ENCODE measurements at places on chromosomes 7 and 10. TPM values are rescaled to one million over a fixed set of nuclear protein-coding genes. Genes with fewer than 3 reads are reported as not detected.
A peak's percentile ranks its signal among the peaks of the same experiment; 100 is the strongest.

Gene MAGI2
- 0.09 TPM for total RNA-seq

Gene WNT8B
- total RNA-seq: 0.41 TPM

Gene CYP26A1
- total RNA-seq: not detected

DNA sequence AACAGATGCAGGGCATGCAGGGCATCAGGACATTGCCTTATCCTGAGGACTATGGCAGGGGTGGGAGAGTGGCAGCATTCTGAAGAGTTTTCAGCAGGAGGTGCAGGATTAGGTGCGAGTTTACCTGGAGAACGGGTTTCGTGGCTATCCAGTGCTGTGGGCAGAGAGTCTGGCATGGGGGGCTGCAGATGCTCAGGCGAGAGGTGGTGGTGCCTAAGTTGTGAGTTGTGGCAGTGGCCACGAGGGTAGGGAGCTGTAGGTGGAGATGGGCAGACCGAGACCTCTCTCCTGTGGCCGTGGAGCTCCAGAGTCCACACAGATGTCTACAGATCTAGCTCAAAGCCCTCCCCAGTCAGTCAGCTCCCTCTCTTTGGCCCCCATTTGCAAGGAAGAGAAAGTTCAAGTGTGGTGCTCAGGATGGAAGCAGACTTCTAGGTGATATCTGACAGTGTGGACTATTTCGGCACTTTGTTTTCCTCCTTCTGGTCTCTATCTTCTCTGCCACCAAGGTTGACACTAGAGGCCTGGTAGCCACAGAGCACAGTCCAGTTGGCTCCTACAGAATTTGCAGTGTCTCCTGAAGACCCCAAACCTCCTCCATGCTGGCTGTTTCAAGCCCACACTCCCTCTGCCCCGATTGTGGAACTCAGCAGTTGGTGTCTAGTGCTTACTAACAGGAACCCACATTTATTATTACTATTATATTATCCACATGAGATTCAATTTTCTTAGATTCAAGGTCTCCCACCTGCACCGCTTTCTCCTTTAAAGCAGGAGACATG, 955.7 kb upstream of the ZNF722 start:
- no peak for DNase-seq

DNA sequence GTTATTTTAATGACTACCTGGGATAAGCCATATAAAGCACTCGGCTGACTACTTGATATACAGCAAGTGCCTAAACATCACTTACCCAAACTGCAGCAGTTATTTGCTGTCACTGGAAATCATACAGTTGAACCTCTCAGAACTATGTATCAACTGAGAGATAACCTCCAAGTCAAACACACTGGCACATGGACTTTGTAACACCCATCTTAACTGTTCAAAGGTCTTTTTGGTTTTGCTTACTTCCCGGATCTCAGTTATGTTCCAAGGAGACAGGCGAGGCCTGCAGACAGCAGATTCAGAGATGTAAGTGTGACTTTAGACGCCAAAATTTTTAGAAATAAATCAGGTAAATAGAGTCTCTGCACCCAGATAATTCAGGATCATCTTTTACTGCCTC, 34.6 kb upstream of the DAGLB start:
- DNase-seq: no peak

GRCh38 chr10:69057261-69057950, 30.5 kb upstream of the SRGN start:
- peak; percentile 79 for DNase-seq

DNA sequence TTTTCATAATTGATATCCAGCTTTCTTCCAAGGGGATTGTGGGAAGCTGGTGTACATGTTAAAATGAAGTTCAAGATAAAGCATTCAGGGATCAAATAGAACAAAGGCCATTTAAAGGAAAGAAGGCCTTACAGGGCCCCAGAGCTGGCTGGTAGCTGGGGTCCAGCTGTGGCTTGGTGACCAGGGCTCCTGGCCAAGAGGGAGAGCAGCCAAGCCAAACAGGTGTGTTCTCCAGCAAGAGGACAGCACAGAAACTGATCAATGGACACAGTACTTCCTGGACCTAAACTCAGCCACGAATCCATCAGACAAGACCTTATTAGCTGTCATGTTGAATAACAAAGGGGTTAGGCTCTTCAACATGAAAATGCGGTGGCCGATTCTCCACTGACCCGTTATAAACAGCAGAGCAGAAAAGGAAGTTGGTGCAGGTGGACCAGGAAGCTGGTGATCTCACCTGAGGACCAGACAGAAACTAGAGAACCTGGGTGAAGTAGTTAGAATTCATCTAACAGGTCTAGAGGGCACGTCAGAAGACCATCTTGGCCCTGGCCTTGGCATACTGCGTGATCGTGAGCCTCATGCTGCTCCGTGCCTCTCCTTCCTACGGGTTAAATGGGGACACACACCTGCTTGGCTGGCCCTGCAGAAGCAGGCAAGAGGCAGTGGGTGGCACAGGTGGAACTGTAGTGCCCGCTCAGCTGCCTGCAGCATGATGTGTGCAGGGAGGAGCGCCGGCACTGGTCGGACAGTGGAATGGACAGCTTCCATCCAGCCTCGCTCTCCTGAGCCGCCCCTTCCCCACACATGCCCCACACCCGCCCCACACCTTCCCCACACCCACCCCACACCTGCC, 53.8 kb downstream of the PARP12 start:
- no peak for DNase-seq

- no peak for DNase-seq
Observed at GRCh38 chr10:115028419-115028818, 64.7 kb upstream of the ATRNL1 start.

GRCh38 chr7:148402159-148402558, 188.4 kb upstream of the C7orf33 start:
- no peak for DNase-seq

DNA sequence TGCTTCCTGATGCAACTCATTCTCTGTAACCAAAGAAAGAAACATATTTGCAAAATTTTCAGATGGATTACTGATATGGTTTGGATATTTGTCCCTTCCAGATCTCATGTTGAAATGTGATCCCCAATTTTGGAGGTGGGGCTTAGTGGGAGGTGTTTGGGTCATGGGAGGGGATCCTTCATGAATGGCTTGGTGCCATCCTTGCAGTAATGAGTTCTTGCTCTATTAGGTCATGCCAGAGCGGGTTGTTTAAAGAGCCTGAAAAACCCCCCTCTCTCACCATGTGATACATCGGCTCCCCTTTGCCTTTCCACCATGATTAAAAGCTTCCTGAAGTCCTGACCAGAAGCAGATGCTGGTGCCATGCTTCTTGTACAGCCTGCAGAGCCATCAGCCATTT, 43.8 kb upstream of the PRKG1 start:
- DNase-seq: no peak

- DNase-seq: no peak
Observed at GRCh38 chr7:112995059-112995824, 91.4 kb downstream of the GPR85 start.

GRCh38 chr10:78959217-78959923, 109.4 kb upstream of the ZMIZ1 start:
- no peak for DNase-seq

DNA sequence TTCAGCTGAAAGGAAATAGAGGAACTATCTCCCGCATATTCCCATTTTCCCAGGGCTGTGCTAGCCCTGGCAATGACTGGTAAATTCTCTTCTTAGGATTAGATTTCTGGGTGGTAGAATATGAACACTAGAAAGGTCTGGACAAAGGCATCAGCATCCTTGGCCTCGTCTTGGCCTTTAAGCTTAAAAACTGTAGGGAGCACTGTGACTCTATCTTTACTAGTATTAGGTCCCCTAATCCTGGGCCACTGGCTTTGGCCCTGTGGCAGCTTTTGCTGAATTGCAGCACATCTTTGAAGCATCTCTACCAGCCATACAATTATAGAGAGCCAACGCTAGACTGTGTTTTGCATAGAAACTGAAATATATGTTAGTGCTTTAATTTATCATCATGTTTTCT, 41.5 kb upstream of the EBLN1 start:
- no peak for DNase-seq

GRCh38 chr7:28813243-28813962, 144.7 kb downstream of the TRIL start:
- no peak for DNase-seq

DNA sequence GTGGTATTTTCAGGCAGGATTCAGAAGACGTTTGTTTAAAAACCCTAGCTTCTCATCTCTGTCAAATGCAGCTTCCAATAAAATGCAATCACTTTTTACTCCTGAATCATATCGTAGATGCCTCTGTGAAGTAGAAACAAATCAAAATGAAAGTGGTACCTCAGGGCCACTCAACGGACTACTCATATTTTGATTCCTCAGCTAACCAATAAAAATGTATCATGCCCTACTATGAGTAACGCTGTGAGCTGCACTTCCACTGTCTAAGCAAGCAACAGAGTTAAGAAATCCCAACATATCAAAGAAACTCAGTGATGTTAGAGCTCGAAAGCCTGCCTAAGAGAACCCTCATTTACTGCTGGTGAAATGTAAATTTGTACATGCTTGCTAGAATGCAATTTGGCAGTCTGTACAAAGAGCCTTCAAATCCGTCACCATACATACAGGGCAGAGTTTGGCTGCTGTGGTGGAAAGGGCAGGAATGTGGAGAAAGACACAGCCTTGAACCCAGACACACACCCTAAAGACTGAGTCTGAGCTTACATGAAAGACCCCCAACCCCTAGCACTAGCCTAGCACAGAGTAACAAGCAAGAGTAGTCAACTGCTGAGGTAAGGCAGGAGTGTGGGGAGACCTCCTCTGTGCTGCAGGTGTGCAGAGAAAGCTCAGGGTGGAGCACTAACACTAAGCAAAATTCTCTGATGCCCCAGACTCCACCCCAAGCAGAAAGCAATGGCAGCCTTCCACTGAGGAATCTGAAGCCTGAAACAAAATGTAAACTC, 151.5 kb downstream of the ANK3 start:
- DNase-seq: peak; percentile 54

GRCh38 chr10:5442990-5443370, 30.6 kb downstream of the NET1 start:
- DNase-seq: no peak

- no peak for DNase-seq
Observed at GRCh38 chr7:151884312-151885201, 7.6 kb upstream of the PRKAG2 start.

DNA sequence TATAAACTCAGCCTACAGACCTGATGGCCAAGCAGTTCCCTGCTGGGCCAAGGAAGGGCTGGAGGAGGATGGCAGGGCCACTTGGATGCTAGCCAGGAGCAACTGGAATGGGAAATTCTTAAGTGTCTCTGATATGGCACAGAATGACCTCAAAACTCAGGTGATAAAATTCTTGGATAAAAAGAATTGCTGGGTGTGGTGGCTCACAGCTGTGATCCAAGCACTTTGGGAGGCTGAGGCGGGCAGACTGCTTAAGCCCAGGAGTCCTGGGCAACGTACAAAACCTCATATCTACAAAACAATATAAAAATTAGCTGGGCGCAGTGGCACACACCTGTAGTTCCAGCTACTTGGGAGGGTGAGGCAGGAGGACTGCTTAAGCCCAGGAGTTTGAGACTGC, 14.0 kb upstream of the PKD1L1 start:
- peak; percentile 31 for DNase-seq

GRCh38 chr10:65861249-65861648, 1064.6 kb upstream of the LRRTM3 start:
- no peak for DNase-seq

DNA sequence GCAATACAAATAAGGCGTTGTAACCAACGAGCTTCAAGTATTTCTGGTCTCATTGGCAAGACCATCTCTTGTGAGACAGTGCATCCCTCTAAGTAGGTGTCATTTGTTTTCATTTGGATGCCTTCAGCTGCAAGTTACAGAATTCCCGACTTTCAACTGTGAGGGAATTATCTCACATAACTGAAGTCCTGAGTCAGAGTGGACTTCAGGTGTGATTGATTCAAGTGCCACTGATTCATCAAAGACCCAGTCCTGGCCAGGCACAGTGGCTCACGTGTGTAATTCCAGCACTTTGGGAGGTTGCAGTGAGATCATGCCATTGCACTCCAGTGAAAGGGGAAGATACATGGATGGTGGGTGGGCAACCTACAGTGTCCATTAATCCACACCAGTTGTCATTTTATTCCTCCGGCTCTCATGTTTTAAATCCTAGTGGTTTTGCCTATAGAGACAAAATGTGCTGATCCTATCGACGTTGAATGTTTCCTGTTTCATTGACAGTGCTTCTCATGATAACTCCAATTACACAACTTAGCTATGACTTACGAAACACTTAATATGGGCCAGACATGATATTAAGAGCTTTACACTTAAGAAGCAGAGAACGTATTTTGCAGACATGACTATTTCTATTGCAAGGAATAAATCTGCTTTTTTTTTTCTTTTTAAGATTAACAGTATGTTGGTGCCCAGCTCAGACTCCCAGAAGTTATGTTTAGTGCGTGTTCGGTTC, 268.0 kb downstream of the FRMD4A start:
- DNase-seq: no peak

DNA sequence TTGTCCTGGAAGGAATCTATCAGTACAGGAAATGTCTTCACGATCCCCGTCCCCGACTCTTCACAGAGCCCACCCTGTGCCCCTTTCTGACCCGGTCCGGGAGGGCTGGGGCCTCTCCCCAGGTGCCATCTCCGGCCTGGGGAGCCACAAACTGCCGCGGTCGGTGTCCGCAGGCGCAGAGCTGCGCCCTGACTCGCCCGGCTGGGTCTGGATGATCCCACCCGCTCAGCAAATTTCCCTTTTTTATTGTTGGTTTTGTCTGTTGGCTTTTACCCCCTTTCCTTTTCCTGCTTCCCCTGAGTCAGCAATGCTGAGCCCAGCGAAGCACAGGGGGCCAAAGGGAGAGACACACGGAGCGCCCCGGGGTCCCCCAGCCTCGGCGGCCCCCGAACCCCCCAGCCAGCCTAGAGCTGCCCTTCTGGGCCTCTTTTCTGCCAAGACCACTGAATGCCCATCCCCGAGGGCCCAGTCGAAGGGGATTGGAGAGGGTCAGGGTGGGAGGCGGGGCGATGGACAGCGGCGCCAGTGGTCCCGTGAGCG, 30.9 kb downstream of the LEP start:
- DNase-seq: no peak

DNA sequence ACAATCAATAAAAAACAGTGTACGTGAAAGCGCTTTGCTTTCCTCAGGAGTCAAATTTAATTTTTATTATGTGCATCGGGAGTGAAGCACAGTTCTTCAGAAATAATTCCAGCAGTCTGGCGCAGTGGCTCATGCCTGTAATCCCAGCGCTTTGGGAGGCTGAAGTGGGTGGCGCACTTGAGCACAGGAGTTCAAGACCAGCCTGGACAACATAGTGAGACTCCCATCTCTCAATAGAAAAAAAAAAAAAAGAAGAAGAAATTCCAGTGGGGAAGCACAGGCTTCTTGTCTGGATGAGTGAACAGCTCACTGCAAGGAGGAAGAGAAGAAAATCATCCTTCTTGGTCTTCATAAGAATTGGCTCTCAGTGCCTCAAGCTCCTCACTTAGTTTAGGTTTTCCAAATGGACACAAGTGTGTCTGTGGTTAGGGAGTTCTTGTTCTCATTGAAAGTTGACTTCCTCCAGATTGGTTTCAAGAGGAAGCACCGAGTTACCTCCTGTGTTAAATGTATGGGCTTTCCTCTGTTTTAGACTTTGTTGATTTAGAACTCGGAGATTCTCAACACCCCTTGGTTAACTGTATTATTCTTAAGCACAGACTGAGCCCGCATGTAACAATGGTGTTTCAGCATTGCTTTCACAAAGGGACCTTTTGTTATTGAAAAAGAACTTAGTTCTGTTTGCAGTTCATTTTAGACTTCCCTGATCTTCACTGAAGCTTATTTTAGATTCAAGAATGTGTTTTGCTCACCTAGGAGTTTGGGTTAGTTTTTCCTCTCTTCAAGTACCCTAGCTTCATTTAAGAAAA, 28.0 kb downstream of the LMTK2 start:
- DNase-seq: no peak
